ENCODE measurements at places on chromosomes 12 and 14. TPM values are rescaled to one million over a fixed set of nuclear protein-coding genes. Genes with fewer than 3 reads are reported as not detected.

DNA sequence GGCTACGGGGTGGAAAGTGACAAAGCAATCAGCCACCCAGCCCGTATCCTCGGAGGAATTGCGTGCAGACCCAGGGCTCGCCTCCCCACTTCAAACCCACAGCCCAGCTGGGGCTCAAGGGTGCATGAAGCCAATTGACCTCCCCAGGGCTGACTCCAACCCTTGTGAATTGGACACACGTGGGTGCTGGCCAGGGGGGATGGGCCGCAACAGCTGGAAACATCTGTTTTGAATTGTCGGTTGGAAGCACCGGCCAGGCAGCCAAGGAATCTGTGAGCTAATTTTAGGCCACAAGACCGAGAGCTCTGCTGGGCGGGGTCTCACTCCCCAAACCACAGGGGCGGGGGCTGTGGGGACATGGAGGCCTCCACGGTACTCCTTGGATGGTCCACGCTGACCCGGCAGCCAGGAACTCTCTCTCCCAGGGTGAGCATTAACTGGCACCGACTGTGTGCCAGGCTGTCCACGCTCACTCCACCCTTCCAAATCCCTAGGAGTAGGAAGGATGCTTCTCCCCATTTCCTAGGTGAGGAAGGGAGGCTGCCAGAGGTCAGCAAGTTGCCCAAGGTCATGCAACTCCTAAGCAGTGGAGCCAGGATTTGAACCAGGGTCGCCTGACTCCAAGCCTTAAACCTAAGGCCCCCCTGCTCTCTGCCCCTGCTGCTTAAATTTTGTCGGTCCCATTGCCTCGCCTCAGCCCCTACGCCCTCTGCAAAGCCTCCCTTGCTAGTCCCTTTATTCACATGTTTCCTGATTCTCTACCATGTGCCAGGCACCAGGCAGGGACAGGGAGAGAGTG lies 11.9 kb upstream of the TMEM119 start:
- peak; percentile 63 for DNase-seq

Gene SELPLG
- total RNA-seq: 4.4 TPM

- no peak for DNase-seq
Measured at GRCh38 chr12:59626382-59626781, 30.6 kb downstream of the SLC16A7 start.

DNA sequence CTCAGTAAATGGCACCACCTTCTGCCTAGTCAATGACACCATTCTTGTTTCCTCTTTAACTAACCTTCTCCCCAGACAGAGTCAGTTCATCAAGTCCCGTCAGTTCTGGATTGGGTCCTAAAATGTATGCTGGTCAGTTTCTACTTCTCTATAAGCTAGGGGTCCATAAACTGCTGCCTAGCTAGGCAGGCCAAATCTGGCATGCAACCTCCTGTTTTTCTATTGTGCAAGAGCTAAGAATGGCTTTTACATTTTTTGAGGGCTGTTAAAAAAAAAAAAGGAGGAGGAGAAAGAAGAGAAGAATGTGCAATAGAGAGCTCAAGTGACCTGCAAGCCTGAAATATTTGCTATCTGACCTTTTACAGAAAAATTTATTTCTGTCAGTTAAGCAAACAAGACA lies 6.4 kb upstream of the TMED10 start:
- DNase-seq: no peak

GRCh38 chr14:21263284-21264024 lies 5.8 kb downstream of the HNRNPC start:
- no peak for DNase-seq

GRCh38 chr14:36207500-36207899 lies 31.0 kb upstream of the PTCSC3 start:
- DNase-seq: no peak
